Stimulated activated CD4-positive, alpha-beta T cell treated with anti-CD3 and anti-CD28 coated beads, Interleukin-2, amount 100 ng/mL, for 4 hours (primary cell): ENCODE measurements at places on chromosomes 7 and 10.

DNA sequence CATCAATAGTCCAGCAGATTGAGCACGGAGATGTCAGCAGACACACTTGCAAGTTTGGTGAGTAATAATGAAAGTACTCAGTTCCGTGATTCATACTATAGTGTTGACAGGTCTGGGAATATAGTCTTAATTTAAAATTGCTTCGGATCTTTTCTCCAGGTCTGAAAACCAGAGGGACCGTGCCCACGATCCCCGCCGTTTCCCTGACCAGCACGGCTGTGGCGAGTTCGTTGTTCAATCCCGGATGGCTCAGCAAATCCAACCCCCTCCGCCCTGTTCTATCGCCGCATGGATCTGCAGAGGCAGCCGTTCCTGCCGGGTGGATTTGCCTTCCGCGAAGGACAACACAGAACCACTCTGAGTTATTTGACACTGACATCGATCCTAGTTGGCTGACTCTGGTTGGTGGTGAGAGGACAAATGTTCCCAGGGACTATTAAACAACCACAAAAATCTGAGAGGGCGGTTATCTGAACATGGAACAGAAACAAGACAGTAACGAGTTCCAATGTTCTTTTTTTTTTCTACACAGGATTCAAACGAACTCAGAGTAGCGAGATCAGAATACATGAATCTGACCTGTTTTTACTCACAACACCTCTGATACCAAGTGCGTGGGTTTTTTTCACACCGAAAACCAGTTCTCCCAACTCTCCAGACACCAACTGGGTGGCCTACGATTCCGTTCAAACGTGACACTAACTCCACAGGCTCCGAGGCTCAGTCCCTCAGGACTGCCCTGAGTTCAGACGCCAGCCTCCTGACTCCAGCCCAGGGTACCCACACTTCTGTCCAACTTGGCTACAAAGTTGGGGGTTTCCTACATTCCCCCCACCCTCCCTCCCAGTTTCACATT lies 52.7 kb downstream of the RBM17 start:
- no peak for DNase-seq

DNA sequence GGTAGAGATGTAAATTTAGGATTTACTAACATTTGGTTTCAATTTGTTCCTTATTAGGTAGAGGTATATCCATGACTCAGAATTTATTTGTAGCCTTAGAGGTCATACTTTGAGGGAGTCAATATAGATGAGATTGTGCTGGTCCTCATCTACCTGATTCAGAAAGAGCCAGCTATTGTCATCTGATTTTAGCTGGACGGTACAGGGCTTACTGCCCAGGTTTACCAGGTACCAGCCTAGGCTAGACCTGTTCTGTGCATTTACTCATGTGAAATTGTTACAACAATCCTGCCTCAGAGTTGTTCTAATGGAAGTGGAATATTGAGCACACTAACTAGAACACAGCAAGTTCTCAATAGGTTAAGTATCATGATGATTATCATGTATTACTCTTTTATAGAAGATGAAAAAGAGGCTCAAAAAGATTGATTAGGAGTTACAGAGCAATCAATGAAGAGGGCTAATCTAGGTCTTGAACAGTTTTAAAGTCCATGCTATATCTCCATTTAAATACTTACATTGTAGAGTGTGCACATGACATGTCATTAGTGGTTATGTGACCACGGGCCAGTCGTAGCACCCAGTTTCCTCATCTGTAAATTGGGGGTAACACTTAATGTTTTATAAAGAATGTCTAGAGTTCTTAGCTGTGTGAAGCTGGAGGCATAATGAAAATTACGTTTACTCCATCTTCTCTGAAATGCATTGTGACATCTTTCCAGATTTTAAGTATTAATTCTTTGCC lies 42.1 kb downstream of the TRIM24 start:
- no peak for DNase-seq

GRCh38 chr7:25854059-25854458 lies 297.9 kb upstream of the NFE2L3 start:
- DNase-seq: no peak

DNA sequence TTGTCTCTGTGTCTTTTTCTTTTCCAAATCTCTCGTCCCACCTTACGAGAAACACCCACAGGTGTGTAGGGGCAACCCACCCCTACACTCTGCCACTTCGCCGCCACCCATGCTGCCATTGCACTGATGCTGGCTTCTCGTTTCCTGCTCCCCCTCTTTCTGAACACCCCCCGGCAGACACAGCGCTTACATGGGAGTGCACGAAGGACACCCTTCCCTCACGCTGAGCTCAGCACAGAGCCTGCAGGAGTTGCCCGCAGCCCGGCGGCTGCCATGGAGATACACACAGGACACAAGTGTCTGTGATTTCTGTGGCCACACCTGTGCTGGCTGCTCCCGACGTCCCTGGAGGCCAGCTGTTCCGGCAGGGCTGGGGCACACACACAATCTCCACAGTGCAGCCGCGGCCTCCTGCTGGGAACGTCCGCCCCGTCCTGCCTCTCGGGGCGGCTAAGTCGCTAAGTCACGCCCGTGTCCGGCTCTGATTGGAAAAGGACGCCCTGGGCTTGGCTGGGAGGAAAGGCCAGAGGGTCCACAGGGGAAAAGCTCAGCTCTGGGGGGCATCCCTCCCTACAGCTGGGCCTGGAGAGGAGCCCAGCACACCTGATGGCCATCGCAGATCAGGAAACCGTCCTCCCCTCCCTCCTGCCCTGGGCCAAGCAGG lies 349.8 kb downstream of the PTPRN2 start:
- no peak for DNase-seq

DNA sequence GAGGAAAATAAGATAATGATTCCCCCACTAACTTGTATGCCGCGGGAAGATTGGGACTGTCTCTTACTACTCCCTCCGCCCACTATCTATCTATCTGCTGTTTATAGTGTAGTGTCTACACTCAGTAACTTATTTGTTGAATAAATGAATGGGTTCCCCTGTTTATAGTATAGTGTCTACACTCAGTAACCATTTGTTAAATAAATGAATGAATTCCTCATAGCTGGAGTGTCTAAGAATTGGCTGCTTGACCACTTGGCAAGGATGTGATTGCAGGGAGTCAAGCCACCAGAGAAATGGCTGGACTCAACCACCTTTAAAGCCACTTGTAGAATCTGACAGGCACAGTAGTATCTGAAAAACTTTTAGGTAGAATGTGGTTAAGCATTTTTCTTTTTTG lies 147.1 kb downstream of the TRIL start:
- no peak for DNase-seq

- no peak for DNase-seq
These were observed 19.0 kb downstream of the TES start for GRCh38 chr7:116229366-116229765.

- DNase-seq: no peak
These were observed 103.6 kb downstream of the LYZL1 start for GRCh38 chr10:29392376-29393021.

DNA sequence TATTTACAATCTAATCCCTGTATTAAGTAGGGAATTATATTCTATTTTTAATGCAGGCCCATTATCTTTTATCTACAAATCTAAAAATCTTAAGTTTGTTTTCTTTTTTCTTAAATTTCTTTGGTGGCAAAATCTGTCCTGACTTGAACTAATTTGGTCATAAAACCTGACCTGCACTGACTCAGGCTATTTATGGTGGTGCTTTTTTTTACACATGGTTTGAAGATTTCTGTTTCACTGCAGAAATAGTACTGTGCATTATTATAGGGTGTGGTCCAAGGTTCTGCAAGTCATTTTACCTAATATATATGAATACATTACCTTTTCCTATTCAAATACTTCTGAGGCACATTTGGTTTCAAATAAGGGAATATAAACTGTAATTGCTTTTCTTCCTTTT lies 137.0 kb downstream of the CD36 start:
- DNase-seq: no peak

DNA sequence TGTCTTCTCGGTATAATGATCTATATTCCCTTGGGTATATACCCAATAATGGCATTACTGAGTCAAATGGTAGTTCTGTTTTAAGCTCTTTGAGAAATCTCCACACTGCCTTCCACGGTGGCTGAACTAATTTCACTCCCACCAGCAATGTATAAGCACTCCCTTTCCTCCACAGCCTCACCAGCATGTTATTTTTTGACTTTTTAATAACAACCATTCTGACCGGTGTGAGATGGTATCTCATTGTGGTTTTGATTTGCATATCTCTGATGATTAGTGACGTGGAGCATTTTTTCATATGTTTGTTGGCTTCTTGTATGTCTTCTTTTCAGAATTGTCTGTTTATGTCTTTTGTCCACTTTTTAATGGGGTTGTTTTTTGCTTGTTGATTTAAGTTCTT lies 33.6 kb downstream of the KIAA1217 start:
- no peak for DNase-seq

GRCh38 chr10:35417795-35418194 lies 81.5 kb downstream of the CCNY start:
- no peak for DNase-seq

- DNase-seq: no peak
These were observed 1.2 kb downstream of the PROSER2 start for GRCh38 chr10:11824376-11824775.

DNA sequence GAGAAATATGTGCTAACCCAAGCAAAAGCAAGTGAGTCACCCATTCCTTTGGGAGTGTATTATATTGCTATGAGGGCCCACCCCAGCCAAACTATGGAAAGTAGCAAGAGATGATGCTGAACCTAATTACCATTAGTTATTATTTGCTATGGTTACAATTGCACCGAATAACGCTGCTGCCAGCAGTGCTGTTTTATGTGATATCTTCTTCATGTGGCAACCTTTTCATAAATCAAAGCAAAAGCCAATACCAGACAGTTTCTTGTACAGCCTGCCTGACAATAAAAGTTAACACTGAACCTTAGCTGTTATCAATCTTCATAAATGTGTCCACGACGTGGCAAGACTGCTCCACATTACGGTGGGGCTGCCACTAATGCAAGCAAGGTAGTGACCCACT lies 241.7 kb upstream of the PLXNA4 start:
- DNase-seq: no peak

- no peak for DNase-seq
These were observed 203.0 kb upstream of the MDFIC start for GRCh38 chr7:114718861-114719260.

GRCh38 chr7:38374507-38374906 lies 101.1 kb upstream of the TARP start:
- peak; percentile 42 for DNase-seq

- no peak for DNase-seq
These were observed 34.1 kb upstream of the KNDC1 start for GRCh38 chr10:133125901-133126300.

DNA sequence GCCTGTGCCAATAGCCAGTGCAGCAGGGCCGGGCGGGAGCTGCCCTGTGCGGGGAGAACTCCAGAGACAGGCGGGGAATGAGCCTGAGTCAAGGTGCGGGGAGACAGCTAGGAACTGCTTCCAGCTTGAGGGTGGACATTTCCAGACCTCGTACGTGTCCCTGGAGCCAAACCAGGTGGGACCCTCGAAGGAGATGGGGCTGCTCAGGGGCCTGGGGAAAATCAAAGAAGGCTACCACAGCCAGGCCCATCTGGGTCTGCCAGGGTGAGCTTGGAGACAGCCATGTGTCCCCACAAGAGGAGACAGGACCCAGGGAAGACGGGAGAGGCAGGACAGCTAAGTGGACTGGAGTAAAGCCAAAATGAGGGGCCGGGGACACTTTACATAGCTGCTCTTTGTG lies 504.9 kb upstream of the MGMT start:
- DNase-seq: no peak

- DNase-seq: no peak
These were observed 249.2 kb downstream of the PARD3 start for GRCh38 chr10:34565934-34566333.

GRCh38 chr7:139570119-139570518 lies 46.6 kb downstream of the CLEC2L start:
- no peak for DNase-seq

DNA sequence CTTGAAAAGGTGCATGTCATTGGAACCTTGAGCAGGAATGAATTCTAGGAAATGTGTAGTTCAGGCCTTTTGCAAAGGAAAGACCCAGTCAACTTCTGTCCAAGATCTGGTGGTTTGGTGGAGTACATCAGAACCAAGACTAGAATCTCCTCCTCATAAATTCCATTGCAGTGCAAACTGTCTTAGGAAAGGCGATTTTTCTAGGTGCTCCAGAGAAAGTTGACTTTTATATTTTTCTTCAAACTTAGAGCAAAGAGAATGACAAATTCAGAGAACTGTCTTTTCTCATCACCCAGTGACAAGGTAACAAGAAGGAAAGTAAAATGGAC lies 50.0 kb downstream of the PRTFDC1 start:
- no peak for DNase-seq

DNA sequence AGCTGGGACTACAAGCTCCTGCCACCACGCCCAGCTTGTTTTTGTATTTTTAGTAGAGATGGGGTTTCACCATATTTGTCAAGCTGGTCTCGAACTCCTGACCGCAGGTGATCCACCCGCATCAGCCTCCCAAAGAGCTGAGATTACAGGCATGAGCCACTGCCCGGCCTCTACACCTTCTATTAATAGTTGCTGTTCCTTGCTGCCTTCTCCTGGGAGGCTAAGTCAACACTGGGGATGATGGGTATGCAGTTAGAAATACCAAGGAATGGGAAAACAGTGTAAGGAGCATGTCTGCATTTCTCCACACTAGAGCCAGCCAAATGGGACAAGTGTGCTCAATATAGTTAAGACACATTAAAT lies 97.3 kb upstream of the PDLIM1 start:
- no peak for DNase-seq
